Stimulated activated naive CD4-positive, alpha-beta T cell treated with Interleukin-2 at 50 U/mL for 16 hours (primary cell): ENCODE measurements at places on chromosomes 3 and 15.

GRCh38 chr3:63405882-63406281 is 127.8 kb downstream of the SYNPR start:
- DNase-seq = no peak

DNA sequence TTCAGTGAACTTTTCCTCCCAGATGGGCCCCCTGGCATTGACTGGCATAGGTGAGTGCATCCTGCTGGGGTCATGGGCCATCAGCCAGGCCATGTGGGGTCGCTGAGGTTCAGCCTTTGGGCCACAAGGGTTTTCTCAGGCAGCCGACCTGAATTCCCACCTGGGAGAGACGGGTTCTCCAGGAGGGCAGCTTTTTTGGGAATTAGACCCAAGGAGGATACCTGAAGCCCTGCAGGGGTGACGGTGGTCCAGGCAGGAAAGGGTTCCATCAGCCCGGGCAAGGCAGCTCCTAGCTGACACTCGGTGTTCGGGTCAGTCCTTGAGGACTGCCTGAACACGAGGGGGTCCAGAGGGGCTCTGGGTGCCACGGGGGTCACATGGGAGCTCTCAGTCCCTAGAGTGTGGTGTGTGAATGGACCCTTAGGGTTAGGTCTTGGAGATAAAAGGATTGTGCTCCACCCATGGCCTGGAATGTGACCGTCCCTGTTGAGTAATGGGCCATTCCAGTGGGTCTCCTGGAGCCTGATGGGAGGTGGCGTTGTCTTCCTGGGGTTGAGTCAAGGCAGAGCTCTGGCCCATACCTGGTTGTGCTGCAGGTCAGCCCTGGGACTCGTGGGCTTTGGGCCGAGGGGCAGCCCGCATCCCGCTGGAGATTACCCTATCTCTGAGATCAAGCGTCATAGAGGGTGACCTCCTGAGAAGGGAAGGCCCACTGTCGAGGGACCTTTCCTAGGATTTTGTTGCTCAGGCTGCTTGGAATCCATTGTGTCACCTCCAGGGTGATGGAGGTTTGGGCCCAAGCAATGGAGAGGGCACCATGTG is 192.8 kb downstream of the UBE3A start:
- DNase-seq = no peak

GRCh38 chr3:8113626-8114025 is 388.0 kb upstream of the LMCD1 start:
- DNase-seq = no peak

- no peak for DNase-seq
Observed at GRCh38 chr3:28575746-28576613, 227.4 kb upstream of the AZI2 start.

DNA sequence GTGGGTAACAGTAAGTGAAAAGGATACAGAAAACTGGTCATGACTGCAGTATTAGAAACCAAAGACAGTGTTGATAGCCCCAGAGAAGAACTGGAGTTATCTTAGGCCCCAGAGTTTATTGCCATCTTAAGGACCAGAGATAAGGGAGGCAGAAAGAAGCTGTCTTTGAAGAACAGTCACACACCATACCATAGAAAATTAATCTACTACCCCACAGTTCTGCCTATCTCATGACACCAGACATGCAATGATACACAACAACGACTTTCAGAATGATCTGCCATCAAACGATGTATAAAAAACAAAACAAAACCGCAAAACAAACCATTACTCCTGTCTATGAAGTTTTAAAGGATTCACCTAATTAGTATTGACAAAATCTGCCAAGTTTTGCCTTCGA is 9.6 kb downstream of the CPOX start:
- no peak for DNase-seq

DNA sequence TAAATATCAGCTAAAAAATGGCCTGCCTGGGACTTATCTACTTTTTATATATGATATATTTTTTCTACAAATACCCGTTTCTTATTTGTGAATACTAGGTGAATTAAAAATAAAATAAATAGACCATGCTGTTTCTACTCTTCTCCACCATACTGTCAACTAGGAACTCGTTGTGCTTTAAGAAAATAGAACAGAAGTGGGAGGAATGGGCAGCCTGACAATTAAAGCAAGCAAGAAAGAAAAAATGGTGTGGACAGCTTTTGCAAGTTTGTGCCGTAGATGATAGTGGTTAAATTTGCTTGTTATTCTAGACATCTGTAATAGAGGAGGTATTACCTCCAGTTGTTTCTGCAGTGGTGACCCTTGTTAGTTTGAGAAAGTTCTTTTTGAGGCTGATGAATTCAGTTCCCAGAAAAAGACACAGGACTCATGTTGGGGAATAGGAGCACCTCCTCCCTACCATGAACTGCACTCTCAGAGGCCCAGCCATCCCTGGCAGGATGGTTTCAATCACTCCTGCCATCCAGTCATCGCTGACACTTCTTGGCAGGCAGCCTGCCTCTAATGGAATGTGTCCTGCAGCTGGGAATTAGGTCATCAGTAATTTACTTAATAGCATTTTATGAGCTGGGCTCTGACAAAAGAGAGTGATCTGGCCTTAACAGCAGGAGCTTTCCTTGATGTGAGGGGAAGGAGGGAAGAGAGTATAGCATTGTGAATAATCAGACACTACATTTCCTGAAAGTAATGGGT is 105.0 kb upstream of the GAP43 start:
- no peak for DNase-seq

- no peak for DNase-seq
Observed at GRCh38 chr15:85837011-85837433, 42.3 kb upstream of the KLHL25 start.

DNA sequence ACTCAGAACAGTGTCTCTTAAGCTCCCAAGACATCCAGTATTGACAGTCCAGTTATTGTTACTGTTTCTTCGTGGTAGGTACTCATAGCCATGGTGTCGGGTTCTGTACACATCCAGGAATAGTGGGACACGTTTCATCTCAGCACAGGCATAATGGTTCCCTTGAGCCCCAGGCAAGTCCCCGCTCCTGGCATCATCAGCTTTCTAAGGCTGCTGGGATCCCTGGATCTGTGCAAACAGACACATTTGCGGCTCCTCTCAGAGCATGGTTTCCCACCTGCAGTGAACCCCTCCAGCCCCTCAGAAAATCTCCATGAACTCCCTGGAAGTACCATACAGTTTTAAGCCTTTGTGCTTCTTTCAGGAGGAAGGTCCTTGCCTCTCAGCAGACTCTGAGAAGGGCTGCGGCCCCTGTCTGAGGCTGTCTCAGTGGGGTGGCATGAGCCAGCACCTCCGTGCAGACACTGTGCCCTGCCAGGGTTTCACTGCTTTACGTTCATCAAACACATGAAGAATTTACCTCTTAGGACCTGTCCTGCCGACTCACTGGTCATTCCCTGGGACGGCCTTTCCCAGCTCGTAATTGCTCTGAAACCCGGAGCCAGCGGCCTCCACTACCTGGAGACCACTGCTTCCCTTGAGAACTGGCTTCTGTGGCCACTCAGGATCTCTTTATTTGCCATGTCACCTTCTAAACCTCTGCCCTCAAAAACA is 124.9 kb downstream of the LRRK1 start:
- no peak for DNase-seq

DNA sequence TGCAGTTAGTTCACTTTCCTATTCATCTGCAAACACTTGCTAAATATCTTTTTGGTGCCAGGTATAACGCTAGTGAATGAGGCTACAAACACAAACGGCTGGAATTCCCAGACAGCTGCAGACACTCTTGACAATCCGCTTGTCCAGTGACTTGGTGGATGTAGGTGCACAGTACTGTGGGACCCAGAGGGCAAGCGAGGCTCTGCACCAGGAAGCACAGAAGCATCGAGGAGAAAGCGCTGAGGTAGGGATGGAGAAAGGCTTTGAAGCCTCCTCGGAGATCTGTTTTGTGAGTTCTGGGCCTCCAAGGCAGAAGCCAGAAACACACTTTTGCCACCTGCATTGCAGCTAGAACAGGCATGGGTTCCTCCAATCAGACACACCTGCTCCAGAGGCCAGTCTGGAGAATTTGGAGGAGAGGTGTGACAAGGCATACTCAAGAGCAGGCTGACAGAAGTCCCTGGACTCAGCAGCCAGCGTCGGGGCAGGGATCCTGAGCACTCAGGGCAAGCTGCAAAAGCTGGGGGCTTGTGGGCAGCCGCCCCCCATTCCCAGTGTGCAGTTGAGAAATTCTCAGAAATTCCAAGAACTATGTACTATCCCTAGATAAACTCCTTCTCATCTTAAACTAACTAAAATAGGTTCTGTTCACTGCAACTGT is 232.5 kb downstream of the OCA2 start:
- no peak for DNase-seq

DNA sequence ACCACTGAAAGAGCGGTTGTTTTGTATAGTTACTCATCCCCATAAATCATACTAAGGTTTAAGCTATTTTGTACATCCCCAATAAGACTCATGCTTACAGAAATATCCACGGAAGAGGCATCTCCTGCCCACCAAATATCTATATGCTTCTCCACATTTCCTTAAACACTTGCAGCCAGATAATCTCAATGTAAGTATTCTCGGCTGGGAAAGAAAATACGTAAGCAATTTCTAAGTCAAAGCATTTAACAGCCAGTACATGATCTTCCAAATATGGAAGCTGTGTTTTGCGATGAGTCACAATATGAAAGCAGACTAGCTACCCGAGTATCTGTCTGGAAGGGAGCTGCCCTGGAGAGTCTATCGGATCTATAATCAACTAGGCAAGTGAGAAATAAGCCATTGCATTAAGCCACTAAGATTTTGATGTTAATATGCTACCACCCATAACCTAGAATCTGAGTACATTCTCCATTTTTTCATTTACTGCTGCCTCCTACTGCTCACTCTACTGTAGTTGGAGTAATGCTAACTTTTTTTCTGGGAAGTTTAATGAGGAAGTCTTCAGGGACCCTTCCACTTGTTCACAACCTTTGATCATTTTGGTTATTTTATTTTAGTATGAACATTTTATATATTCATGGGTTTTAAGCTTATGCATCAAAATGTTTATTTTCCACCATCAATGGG is 26.9 kb upstream of the ZMAT3 start:
- DNase-seq = no peak
